ENCODE measurements at places on chromosomes 6 and 20.

DNA sequence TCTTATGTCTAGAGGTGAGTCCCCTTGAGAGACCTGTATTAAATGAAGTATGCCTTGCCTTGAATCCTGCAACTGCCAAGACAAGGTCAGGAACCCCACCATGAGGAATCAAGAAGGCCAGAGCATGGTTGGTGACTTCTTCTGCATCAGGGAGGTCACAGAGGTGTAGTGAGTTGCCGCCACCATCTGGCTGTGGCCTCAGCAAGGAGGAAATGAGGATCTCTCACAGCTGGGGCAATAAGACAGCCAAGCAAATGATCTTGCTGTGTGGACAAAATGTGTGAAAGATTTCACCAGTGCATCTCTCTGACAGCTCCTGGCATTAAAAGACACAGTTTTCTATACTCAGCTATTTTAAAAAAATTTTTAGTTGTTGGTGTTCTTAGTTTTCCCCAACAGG, 611.0 kb downstream of the DOK5 start:
- DNase-seq = no peak

- no peak for DNase-seq
These were observed 36.3 kb upstream of the ARFGEF2 start for GRCh38 chr20:48885237-48885636.

DNA sequence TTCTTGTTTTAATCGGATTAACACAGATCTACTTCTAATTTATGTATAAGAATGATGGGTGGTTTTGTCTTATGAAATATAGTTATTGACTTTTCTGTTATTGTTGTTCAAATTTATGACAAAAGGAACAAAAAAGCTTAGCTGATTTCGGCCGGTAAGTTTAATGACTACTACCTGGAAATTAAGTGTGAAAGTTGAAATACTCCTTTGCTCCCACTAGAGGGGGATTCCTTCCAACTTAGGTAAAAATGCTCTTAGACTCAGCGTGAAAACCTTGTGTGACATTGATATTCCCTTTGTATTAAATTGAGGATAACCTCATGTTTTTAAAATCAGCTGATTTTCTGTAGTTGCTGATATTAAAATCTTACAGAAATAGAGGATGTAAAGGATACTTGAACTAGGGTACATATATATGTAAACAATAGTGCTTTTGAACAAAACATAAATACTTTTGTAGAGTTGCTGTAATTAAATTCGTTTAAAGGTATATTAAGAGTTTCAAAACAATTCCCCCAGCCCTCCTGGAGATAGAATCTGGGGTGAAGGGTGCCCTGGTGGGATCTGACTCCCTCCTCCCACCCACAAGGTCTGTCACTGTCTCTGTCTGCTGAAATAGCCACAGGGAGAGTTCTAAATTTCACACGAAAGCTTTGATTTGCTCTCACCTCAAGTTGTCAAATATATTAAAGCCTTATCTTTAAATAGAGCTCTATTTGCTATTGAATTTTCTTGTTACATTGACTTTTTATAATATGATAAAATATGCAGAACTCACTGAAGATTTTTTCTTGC, 257.5 kb downstream of the ARID1B start:
- DNase-seq = peak; percentile 41

DNA sequence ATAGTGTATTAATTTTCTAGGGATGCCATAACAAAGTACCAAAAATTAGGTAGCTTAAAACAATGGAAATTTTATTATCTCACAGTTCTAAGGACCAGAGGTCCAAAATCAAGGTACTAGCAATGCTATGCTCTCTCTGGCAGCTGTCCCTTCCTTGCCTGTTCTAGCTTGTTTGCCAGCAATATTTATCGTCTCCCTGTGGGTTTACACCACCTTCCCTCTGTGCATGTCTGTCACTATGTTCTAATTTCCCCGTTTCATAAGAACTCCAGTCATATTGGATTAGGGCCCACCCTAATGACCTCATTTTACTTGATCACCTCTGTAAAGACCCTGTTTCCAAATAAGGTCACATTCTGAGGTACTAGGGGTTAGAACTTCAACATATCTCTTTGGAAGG, 217.2 kb downstream of the IBTK start:
- no peak for DNase-seq

- DNase-seq = no peak
These were observed 86.9 kb downstream of the RREB1 start for GRCh38 chr6:7194657-7195056.

DNA sequence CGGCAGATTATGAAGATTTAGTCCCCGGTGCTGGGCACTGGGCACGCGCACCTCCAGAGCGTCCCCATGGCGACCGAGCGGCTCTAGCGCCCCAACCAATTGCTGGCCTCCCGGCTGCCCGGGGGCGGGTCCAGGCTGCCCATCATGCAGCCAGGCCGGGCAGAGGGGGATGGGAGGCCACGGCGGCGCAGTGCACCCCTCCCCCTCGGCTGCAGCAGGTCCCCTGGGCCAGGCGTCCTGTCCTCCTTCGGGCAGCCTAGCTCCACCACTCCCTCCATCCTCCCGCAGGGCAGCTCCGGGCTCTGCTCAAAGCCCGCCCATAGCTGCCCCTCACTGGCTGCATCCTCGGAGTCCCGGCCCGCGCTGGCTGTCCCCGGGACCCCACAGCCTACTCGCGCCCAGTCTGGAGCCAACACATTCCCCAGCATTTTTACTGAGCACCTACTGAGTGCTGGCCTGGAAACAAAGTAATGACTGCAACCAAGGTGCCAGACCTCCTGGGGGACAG, 99.4 kb downstream of the ASXL1 start:
- DNase-seq = no peak

GRCh38 chr20:6040958-6041807, 12.7 kb downstream of the LRRN4 start:
- no peak for DNase-seq

GRCh38 chr6:123788319-123788718, 15.3 kb upstream of the NKAIN2 start:
- DNase-seq = no peak

- peak; percentile 76 for DNase-seq
These were observed 496 bp downstream of the TMEM242 start for GRCh38 chr6:157322792-157323254.

- DNase-seq = no peak
These were observed 3.0 kb downstream of the DDO start for GRCh38 chr6:110412360-110412759.

- DNase-seq = peak; percentile 80
These were observed 657 bp downstream of the RALY start for GRCh38 chr20:33994222-33994913.

GRCh38 chr20:61770113-61770585, 295.5 kb downstream of the TAF4 start:
- no peak for DNase-seq

DNA sequence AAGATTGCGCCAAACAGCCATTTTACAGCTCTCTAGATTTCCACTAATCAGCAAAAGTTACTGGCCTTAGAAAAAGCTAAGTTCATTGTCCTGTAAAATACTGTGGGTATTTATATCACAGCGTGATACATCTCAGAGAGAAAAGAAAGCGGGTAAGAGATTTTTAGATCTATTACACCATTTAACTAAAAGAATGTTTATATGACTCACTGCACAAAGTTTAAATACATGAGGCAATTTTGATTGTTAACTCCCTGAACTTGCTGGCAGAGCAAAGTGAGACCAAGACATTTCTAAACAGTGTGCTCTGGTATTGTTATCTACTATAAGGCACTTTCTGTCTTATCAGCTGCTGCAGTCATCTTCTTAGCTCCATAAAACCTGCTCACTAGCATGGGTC, 314.3 kb downstream of the EPHA7 start:
- DNase-seq = no peak

- DNase-seq = no peak
These were observed 220.5 kb upstream of the PMEPA1 start for GRCh38 chr20:57930351-57930750.

- DNase-seq = no peak
These were observed 54.7 kb downstream of the FGD2 start for GRCh38 chr6:37060195-37060559.

DNA sequence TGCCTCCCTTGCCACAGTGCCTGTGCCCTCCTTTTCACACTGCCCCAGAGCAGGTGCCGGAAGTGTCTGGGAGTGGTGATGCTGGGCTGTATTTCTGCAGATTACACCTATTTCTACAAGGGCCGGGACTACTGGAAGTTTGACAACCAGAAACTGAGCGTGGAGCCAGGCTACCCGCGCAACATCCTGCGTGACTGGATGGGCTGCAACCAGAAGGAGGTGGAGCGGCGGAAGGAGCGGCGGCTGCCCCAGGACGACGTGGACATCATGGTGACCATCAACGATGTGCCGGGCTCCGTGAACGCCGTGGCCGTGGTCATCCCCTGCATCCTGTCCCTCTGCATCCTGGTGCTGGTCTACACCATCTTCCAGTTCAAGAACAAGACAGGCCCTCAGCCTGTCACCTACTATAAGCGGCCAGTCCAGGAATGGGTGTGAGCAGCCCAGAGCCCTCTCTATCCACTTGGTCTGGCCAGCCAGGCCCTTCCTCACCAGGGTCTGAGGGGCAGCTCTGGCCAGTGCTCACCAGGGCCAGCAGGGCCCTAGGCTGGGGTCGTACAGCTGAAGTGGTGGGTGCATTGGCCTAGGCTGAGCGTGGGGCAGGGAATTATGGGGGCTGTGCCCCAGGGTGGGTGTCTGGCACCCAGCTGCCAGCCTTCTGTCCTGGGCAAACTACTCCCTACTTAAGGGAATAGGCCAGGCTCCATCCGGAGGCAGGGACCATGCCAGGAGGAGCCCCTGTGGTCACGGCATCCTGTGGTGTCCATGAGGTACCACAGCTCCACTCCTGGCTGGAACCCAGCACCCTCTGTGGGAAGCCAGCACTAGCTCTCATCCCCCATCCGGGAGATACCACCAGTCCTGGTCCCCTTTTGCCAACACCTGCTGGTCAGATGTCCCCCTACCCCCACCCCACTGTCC, 3.5 kb downstream of the MMP24OS start:
- DNase-seq = no peak

DNA sequence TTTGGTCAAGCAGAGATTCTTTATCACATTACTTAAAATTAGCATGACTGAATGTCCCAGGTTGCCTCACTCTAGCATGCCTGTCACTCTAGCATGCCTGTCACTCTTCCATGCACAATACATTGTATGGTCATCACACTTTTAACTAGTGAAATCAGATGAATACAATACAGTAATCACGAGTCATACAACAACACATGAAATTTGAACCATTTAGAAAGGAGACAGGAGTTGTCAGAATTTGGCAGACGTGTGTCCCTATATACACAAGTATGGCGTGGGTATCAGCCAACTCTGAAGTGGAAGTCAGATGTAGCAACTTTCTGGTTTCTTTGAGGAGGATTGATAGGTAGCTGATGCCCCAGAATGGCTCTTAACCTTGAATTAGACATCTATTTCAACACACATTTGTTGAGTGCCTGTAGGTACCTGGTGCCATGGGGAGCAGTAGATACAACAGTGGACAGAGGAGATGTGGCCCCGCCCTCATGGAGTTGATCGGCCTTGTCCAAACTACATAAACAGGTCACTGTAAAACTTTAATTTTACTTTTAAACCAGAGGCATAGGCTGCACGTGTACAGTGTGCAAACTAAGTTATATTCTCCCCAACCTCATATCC, 116.1 kb upstream of the TIAM2 start:
- no peak for DNase-seq

DNA sequence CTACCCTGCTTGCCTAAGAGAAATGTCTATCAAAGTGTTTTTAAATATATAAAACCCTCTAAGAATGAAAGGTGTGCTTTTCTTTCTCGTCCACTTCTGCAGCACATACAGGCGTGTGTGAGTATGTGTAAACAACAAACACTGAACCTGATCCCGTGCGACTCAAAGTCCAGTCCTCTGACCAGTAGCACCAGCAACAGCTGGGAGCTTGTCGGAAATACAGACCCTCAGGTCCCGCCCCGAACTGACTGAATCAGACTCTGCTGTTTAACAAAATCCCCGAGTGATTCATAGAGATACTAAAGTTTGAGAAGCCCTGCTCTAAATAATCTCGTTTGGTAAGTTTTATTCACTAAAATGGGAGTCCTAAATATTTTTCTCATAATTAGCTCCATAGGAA, 208.0 kb upstream of the KCNQ5 start:
- DNase-seq = no peak

DNA sequence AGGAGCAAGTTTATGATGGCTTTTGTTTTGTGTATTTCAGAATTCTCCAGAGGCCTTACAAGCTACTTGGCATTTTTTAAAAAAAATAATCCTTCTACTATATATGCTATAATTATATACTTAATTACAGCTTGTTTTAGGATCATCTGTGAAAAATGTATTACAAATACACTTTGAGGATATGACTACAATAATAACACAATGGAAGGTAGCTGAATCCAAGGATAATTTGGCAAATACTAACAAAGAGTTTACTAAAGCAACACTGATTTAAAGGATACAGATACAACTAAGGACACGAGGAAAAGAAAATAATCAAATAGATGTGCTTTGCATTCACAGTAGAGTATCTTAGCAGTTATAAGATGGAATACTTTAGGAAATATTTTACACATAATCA, 381.9 kb upstream of the CITED2 start:
- DNase-seq = no peak

DNA sequence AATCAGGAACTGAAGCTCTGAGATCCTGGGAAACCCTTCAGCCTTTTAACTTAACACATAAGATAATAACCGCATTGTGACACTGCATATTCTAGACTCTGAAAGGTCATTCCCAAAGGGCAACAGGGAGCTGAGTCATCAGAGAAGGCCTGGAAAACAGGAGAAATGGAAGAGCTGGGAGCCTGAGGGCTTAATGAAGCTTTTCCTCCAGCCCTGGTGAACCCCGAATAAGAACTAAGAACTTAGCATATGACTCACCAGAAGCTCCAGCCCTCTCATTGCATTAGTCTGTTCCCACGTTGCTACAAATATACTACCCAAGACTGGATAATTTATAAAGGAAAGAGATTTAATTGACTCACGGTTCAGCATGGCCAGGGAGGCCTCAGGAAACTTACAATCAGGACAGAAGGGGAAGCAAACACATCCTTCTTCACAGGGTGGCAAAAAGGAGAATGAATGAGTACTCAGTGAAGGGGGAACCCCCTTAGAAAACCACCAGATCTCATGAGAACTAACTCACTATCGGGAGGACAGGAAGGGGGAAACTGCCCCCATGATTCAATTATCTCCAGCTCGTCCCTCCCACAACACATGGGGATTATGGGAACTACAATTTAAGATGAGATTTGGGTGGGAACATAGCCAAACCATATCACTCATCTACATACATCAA, 648.5 kb downstream of the TFAP2A start:
- no peak for DNase-seq

DNA sequence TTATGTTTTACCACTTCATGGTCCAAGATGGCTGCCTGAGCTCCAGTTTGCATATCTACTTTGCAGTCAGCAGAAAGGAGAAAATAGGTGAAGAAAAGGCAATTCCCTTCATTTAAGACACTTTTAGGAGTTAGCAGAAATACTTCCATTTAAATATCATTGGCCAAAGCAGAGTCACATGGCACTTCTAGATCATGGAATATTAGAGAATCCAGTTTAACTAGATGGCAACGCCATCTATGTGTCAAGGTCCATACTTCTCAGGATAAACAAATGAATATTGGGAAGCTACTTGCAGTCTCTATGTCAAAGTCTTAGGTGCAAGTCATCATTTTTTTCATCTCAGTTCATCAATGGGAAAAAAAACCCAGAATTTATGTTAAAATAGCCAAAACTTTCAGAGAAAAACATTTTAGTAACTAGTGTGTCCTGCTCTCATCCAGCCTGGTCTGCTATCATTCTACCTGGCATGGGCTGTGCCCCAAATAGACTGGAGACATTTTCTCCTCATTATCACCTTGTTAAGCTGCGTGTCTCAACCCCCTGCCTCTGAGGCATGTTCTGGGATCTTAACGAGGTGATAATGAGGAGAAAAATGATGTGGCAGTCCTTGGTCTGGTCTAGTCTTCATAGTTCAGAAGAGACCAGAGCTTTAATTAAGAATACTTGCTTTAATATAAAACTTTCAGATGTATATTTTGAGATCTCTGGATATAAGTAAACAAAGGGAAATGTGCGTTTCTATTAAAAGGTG, 227.3 kb downstream of the TBX18 start:
- no peak for DNase-seq

Data from CD4-positive, alpha-beta memory T cell (primary cell).